Posterior vena cava (tissue), 2 donors: ENCODE measurements at places on chromosomes 5 and 9.

GRCh38 chr5:87076931-87077330 is 190.8 kb upstream of the RASA1 start:
- DNase-seq: no peak

GRCh38 chr9:82363682-82364081 is 375.1 kb downstream of the SPATA31D1 start:
- no peak for DNase-seq

- no peak for DNase-seq
Measured at GRCh38 chr5:6775571-6775970, 62.3 kb downstream of the TENT4A start.

DNA sequence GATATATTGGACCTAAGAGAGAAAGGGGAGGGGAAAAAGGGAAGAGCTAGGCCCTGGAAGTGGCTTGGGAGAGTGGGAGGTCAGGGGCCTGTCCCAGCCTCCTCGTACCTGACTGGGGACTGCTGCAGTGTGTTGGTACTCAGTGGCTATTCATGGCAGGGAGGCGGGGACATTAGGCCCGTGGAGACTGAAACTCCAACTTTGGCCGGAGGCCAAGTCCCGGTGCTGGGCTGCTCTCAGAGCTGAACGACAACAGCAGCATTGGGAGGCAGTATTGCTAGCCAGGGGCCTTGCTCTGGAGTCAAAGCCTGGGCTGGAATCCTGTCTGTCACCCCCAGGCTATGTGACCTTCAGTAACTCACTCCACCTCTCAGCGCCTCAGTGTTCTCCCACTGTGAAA is 37.8 kb downstream of the NEURL1B start:
- peak; percentile 90 for DNase-seq

- DNase-seq: no peak
Measured at GRCh38 chr5:42874621-42875198, 63.0 kb upstream of the SELENOP start.

- no peak for DNase-seq
Measured at GRCh38 chr5:44943647-44944046, 134.9 kb downstream of the MRPS30 start.

DNA sequence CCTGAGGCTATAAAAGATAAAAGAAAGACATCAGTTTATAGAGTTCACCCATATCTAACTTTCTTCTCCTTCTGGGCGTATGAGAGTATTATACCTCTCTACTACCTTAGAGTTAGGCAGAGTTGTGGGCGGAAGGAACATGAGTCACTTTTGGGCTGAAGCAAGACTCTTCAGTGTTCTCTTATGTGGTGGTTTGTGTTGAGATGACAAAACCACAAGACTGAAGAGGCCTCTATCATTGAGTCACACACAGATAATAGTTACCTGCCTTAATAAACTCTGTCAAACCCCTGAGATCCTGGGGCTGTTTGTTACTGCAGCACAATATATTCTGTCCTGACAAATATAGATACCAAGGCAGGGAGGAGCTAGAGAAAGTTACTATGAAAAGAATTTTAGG is 184.2 kb downstream of the EFNA5 start:
- DNase-seq: no peak

GRCh38 chr9:36640771-36641381 is 68.2 kb downstream of the MELK start:
- no peak for DNase-seq

DNA sequence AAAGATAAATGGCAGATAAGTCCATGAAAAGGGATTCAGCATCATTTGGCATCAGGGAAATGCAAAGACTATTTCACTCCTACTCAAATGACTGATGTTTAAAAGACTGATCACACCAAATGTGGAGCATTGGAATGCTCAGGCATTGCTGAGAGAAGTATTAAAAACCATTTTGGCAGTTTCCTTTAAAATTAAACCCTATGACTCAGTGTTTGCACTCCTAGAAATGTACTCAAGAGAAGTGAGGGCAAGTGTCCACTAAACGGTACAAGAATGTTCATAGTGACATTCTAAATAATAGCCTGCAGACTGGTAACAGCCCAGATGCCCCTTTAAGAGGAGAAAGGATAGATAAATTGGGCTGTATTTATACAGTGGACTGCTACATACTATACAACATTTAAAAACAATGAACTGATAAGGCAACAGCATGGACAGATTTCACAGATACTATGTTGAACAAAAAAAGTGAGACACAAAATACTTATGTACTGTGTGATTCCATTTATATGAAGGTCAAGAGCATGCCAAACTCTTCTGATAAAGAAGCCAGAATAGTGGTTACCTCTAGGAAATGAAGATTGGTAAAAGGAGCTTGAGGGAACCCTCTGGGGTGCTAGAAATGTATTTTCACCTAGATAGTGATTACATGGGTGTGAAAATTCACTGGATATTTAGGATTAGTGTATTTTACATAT is 24.6 kb downstream of the APC start:
- no peak for DNase-seq

DNA sequence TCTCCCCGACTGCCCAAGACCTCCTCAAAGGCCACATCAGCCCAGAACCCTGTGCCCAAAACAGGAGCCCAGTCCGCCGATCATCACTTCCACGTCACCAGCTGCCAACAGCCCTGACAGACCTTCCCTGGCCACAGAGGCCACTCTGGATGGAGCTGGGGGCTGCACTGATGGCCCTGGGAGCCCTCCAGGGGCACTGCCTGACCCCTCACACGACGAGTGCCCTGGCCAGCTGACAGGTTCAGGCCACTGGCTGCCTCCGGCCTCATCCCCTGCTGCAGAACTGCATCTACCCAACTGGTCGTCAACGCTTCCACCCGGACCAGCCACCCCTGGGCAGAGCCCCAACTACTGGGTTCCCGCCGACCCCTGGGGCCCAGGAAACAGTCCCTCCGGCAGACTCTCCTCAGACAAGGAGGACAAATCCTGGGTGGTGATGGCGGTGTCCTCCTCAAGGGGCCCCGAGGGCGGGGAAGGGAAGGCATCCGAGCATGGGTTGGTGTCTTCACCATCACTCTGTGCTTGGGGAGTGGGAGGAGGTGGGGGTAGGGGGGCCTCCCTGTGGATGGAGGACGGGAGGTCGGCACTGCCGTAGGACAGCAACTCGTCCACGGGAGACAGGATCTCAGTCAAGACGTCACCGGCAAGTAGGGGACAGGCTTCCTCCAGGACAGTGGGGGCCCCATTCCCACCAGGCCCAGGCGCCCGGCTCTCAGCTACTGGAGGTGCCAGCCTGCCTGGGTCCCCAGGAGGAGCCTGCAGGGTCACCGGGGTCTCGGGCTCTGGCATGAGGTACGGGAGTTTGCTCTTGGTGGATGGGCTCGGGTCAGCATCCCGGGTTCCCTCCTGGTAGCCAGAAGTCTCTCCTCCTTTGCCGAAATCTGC is 7.9 kb upstream of the QSOX2 start:
- no peak for DNase-seq

GRCh38 chr5:30832519-30832918 is 361.0 kb upstream of the CDH6 start:
- DNase-seq: no peak

- no peak for DNase-seq
Measured at GRCh38 chr9:124480621-124480981, 26.6 kb downstream of the NR5A1 start.

GRCh38 chr9:113564498-113565237 is 101.1 kb downstream of the RGS3 start:
- peak; percentile 86 for DNase-seq

DNA sequence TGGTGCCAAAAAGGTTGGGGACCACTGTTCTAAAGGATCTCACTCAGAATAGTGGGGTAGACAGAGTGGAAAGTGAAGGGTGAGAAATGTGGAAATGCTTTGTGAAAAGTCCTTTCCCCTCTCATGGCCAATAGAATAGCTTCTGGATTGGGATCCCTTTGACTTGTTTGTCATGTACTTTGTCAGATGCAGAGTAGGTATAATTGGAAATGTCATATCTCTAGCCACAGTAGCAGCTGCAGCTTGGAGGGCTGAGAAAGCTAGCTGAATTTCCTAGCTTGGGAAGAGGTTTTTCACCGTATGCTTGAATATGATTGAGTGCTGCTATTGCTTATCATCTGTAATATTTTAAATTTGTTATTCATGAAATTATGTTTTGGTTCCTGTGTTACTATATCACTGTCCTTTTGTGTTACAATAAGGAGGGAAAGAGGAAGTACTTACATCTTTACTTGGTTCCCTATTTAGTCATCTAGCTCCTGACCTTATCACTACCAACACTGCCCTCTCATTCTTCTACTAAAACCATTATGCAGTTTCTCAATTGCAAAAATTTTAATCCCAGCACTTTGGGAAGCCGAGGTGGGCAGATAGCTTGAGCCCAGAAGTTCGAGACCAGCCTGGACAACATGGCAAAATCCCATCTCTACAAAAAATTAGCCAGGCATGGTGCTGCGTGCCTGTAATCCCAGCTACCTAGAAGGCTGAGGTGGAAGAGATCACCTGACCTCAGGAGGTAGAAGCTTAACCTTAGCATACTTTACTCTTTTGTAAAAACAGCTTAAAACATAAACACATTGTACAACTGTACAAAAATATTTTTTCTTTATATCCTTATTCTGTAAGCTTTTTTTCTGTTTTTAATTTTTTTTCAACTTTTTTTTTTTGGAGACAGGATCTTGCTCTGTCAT is 12.4 kb downstream of the SLC30A5 start:
- DNase-seq: no peak

GRCh38 chr5:150023136-150023535 is 22.6 kb downstream of the HMGXB3 start:
- no peak for DNase-seq

DNA sequence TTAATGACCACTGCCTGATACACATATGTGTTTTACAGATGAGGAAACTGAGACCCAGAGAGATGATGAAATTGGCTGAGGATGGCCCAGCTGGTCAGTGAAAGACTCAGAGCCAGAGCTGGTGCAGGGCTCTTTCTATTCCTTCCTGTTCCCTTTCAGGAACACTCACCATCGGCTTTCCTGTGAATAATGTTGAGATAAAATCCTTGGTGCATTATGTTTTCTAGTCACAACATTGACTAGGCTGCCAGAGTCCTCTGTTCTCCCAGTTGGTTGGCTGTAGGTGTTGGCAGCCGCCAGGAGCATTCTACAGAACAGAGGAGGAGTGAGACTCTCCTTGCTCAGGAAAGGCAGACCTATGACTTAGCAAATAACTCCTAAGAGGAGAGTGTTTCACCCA is 14.8 kb downstream of the TGFBI start:
- peak; percentile 17 for DNase-seq

DNA sequence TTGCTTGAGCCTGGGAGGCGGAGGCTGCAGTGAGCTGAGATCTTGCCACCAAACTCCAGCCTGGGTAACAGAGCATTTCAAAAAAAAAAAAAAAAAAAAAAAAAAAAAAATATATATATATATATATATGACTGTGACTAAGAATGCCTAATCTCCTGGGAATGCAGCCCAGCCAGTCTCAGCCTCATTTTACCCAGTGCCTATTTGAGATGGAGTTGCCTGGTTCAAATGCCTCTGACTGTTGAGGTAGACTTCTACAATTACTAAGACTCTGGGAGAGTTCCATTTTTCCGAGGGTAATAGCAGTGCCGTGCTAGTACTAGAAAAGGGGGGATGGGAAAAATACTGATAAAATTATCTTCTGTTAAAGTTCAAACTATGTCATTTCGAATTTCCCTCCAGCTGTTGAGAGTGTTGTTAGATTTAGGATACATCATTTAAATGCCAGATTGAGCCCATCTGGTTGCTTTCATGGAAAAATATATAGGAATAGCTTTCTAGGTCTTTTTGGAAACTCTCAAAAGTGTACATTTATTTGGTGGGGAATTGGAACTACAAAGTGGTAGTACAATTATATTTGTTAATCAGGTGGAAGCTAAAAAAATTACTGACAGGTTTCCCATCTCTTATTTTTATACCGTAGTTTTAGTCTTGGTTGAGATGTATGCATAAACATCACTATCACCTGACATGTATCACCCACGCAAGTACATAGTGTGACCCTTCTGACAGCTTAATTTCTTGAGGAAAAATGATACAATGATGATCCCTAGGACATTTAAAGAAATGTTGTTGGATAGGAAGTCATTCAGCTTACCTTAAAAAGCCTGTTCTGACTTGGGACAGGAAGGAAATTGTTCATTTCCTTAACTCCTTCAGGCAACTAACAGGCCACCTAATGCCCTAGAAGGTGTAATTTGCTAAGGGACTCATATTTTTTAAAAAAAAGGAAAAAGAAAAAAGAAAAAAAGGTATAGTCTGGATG is 214.9 kb downstream of the ADAMTSL1 start:
- DNase-seq: no peak

DNA sequence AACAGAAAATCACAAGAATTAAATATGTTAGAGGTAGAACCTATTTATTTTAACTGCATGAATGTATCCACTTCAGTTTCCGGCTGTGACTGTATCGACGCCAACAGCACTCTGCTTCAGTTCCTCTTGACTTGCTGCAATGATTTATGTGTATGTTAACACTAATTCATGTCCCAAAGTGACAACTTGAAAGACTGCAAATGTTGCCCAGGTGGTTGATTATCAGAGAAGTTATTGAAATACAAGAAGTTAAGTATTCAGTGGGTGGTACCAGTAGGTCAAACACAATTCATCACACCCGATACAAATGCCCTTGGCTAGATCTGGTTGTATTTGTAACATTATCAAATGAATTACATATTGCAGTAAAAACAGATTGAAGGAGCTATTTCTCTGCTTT is 622.7 kb upstream of the CDH18 start:
- no peak for DNase-seq

DNA sequence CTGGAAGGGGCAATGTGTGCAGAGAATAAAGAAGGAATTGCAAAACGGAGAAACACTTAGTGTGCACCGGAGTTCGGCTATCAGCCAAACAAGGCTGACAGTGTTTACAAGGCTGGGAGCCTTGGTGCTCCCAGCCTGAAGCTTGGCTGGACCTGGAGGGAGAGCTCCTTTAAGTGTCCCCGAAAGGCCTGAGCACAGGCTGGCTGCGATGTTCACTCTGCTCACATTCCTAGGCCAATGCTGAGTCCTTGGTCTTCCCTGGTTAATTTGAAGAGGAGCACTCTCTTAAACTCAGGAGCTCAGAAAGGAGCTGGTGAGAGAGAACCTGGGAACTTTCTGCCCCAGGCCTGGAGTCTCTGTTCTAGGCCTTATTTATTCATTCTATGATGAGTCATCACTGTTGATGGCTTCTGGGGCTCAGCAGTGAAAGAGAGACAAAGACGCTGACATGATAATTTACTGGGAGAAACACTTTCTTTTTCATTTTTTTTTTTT is 88.6 kb upstream of the MYO10 start:
- DNase-seq: no peak

- DNase-seq: no peak
Measured at GRCh38 chr5:174328631-174329299, 283.3 kb downstream of the NSG2 start.

GRCh38 chr5:75471193-75471592 is 40.2 kb downstream of the CERT1 start:
- no peak for DNase-seq

DNA sequence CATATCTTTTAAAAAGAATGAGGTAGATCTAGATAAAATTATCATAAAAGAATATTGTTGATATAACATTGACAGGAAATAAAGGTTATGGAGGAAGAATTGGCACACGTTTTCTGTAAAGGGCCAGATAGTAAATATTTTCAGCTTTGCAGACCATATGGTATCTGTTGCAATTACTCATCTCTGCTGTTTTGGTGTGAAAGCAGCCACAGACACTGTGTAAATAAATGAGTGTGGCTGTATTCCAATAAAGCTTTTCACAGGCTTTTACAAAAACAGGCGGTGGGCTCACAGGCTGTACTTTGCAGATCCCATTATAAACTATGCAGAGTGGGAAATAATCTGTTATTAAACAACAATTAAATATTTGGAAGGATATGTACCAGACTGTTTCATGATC is 87.4 kb downstream of the SGCD start:
- no peak for DNase-seq

- no peak for DNase-seq
Measured at GRCh38 chr5:143051244-143052058, 281.3 kb downstream of the ARHGAP26 start.
